Purkinje cell (primary cell): ENCODE measurements at places on chromosomes 3 and 15. TPM values are rescaled to one million over a fixed set of nuclear protein-coding genes. Genes with fewer than 3 reads are reported as not detected.

Gene RHCG
- 1.0 and 2.1 TPM in 2 replicates for polyA plus RNA-seq

Gene TGM5
- polyA plus RNA-seq, result 0.24 TPM in 1 of 2 replicates, not detected in the other

Gene GADL1
- polyA plus RNA-seq, result 1.1 TPM in 1 of 2 replicates, not detected in the other

Gene LRRK1
- polyA plus RNA-seq, result 0.67 and 1.1 TPM in 2 replicates

Gene GOLGA8Q
- polyA plus RNA-seq, result not detected in 2 replicates
